ENCODE measurements at places on chromosomes 3 and 15. TPM values are rescaled to one million over a fixed set of nuclear protein-coding genes. Genes with fewer than 3 reads are reported as not detected.
A peak's percentile ranks its signal among the peaks of the same experiment; 100 is the strongest.

DNA sequence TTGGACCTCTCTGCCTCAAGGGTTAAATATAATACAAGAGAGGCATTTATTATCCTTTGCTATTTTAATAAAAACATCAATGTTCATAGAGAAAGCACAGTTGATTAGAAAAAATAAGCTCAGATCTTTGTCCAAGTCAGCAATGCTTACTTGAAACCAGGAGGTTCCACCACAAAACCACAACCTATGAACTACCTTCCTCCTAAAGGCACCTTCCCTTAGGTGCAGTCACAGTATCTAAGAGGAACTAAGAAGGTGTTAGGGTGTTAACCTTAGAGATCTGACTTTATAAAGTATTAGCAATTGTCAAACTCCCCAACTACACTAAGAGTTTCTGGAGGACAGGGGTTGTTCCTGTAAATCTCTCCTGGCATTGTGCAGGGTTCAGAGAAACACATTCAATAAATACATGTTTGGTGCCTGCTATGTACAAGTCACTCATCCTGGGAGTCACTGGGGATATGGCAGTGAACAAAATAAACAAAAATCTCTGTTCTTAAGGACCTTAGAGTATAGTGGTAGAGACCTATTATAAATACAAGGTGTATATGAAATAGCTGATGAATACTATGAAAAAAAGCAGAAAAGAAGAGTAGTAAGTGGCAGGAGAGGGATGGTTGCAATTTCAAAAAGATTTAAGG, 208.6 kb downstream of the NFKBIZ start:
- DNase-seq: peak; percentile 16

GRCh38 chr15:60798821-60799220, 319.9 kb upstream of the ICE2 start:
- peak; percentile 14 for DNase-seq

- no peak for DNase-seq
Observed at GRCh38 chr3:38588371-38588971, 61.0 kb downstream of the SCN5A start.

DNA sequence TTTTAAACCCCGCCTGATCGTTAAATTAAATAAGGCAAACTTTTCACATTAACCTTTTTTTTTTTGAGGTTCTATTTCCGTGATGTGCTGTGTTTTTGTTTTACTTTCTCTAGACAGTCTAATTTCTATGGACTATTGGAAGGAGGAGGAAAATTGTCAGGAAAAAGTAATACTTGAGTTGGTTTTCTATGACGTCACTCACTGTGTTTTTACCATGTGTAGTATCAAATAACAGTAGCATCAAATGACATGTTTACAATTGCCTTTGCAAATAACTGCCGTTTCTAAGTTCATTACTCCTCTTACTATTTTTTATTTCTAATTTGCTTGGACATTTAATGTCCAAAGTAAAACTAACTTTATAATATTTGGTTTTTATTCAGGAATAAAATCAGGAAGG, 32.3 kb downstream of the MYO1E start:
- no peak for DNase-seq

ZPLD1 gene
- total RNA-seq: not detected

- DNase-seq: peak; percentile 35
Observed at GRCh38 chr3:126347543-126348161, 9.6 kb downstream of the KLF15 start.

TRH gene
- not detected for total RNA-seq

DNA sequence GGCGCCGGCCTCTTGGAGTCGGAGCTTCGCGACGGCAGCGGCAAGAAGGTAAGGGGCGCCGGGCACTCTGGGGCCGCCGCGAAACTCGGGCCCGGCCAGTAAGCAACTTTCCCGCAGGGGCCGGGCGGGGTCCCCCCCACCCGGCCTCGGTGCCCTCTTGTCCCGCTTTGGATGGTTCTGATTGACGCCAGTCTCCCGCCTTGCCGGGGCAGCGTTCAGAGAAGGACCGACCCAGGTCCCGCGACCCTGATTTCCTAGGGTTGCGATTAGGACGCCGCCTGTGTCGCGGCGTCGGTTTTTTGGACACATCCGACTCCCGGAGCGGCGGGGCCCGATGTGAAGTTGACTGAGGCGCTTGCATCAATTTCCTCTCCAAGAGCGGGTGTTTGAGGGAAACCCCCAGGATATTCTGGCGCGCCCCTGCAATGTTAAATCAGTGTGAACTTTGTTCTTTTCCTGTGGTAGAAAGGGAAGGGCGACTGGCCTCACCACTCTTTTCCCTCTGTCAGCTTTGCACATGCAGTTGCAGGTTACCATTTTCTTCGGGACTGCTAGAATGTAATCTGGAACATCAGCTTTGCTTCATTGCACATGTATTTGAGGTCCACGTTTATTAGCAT, 755 bp downstream of the PDE8A start:
- no peak for DNase-seq

GRCh38 chr15:38028869-38029268, 94.4 kb downstream of the TMCO5A start:
- no peak for DNase-seq

HIGD1A gene
- 11.8 TPM for total RNA-seq

GRCh38 chr15:85041230-85041629, 59.6 kb downstream of the PDE8A start:
- no peak for DNase-seq

ATP13A5 gene
- total RNA-seq: not detected

DNA sequence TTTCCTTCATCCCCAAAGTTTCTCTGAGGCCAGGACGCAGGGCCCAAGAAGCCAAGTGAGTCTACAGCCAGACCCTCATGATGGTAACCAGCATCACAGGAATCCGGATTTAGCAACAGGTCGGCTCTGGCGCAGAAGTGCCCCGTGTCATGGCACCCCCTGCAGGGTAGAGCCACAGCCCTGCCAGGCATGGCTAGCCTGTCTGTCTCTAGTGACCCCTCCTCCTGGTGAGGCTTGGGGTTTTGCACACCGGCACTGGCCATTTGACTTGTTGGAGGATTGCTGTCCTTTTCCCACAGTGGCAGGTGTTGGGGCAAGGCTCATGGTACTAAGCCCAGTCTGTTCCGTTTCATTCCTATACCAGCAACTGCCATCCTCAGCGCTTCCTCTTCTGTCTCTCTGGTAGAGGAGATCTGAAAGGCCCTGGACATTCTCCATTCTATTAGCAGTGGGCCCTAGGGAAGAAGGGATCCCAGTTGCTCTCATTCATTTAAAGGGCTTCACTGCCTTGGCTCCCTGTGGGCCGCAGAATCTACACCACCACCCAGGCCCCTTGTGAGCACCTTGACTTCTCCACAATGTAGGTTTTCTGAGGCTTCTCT, 9.4 kb upstream of the CHAC1 start:
- no peak for DNase-seq

Measured in CD8-positive, alpha-beta T cell (primary cell).